ENCODE measurements at places on chromosomes 6 and 20.

- no peak for DNase-seq
Measured at GRCh38 chr6:150371356-150371755, 2.5 kb downstream of the IYD start.

DNA sequence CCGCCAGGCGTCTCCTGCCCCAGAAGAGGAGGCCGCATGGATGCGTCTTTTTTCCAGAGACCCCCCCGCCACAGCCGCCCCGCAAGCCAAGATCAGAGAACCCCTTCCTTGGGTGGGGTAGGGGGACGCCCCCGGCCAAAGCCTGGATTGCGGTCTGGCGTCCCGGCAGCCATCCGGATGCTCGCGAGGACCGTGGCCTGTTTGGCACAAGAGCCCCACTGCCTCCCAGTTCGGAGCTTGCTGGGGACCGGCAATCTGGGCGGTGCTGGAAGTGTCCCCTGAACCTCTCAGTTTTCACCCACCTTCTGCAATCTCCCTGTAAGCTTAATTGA is 924 bp downstream of the FAM162B start:
- no peak for DNase-seq

- DNase-seq = peak; percentile 97
Measured at GRCh38 chr6:47047479-47048407, 5.6 kb upstream of the ADGRF1 start.

- no peak for DNase-seq
Measured at GRCh38 chr6:11613336-11613735, 75.8 kb downstream of the TMEM170B start.

DNA sequence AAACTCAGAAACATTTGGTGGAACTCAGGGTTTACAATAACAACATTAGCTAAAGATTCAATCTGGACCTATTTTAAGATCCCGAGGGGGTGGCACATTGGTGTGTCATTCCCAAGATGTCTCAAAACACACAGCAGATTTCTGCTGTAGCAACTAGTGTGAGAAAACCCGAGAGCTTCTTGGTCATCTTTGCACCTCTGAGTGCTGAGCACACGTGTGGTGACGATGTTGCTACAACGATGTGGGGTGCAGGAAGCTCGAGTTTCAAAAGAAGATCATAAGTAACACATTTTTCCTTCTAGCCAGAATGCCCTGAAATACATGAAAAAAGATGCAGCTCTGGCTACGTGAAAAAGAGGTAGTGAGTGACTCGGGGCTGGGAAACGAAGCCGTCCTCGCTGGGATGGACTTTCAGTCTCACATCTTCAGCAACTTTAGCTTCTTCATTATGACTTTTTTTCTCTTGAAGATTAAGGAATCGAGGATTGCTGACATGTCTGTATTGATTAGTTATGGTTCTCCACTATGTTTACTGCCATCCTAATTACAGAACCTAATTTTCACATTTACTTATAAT is 1.5 kb downstream of the RAMACL start:
- DNase-seq = no peak

DNA sequence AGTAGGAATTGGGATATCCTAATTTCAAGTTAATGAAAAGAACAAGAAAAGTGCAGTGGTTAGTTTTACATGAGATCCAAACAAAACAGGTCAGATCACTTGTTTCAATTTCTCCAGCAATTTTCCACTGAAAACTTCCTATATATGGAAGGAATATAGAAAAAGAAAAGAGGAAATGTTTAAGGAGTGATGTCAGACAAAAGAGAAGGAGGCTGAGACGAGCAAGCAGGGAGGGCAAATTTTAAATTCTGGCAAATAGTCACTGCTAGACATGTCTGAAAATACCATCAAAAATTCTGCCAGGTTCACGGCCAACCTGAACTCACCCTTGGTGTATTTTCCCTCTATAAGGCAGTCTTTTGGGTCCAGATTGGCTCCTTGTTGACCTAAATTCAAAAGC is 9.5 kb upstream of the NUP153 start:
- DNase-seq = no peak

- peak; percentile 24 for DNase-seq
Measured at GRCh38 chr6:139708337-139709199, 334.1 kb upstream of the CITED2 start.

DNA sequence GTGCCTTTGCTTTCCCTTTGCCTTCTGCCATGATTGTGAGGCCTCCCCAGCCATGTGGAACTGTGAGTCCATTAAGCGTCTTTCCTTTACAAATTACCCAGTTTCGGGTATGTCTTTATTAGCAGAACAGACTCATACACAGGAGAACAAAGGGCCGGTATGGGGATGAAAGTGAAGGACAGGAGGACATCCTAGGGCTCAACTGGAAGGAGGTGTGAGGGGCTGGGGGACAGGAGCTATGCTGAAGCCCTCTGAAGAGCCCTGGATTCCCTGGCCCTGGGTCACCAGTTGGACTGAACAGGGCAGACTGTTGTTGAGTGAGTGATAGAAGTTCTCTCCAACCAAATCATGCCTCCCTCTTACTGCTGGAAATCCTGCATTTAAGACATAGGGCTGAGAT is 105.8 kb downstream of the SCML4 start:
- no peak for DNase-seq
